ENCODE measurements at places on chromosomes 2 and 18.

GRCh38 chr18:67216846-67217245 lies 299.7 kb downstream of the DSEL start:
- DNase-seq = no peak

GRCh38 chr2:241265506-241265905 lies 50.0 kb downstream of the HDLBP start:
- DNase-seq = no peak

GRCh38 chr2:85787981-85788340 lies 34.2 kb downstream of the ATOH8 start:
- DNase-seq = no peak

- DNase-seq = peak; percentile 21
Observed at GRCh38 chr18:37385846-37386778, 179.5 kb downstream of the CELF4 start.

DNA sequence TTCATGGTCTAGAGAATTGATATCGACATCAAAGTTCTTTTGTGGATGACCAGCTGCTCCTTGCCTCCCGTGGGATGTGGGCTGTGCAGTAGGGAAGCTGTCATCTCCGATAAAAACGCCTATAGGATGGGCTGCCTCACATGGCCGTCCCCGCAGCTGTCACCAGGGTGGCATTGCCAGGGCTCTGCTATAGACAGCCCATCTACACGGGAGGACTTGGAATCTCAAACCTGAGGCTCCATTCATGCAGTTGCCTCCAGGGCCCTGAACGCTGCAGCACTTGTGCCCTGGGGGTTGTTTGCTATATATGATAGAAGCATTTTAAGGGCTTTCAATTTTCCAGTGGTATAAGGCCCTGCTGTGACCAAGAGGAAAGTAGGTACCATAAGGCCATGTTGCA lies 183.1 kb downstream of the MYCN start:
- no peak for DNase-seq

DNA sequence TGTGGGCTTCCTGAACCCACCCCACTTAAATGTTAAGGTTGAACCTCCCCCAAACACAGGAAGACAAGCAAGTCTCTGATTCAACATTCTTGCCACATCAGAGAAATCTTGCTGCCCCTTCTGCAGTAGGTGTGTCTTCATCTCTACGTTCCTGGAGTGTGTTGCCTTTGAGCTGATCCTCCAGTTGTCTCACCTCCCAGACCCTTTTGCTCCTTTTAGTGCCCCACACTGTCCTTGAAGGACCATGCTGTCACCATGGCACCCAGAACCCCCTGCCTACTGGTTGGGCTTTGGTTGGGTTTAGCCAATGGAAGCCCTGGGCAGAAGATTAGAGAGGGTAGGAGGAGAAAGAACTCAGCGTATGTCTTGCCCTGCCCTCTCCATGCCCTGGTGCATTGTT lies 10.7 kb downstream of the CAB39 start:
- DNase-seq = peak; percentile 74

- DNase-seq = no peak
Observed at GRCh38 chr2:60861736-60862135, 19.6 kb upstream of the REL start.

DNA sequence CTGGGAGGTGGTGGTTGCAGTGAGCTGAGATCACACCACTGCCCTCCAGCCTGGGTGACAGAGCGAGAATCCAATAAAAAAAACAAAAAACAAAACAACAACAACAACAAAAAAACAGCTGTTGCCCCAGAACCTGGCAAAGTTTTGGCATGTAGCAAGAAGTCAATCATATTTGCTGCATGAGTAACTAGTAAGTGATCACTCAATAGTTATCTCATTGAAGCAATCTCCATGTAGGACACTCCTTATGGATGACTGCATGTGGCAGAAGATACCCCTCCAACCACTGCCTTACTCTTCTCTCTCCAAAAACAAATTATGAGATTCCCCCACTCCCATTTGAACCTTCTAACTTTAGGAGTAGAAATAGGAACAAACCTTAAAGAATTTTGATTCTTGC lies 113.7 kb downstream of the TTC27 start:
- DNase-seq = no peak

DNA sequence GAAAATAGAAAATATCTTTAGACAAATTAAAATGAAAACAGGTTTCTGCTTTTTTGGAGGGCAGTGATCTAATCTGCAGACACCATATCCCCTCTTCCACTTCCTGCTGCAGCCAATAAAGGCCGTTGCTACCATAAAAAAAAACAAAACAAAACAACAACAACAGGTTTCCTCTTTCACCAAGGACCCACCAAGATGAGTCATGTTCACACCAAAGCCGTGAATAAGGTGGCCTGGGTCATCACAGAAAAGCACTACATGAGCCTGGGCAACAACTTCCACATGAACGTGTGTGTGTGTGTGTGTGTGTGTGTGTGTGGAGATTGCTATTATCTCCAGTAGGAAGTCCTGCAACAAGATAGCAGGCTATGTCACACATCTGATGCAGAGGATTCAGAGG lies 24.8 kb upstream of the TFCP2L1 start:
- DNase-seq = no peak

- no peak for DNase-seq
Observed at GRCh38 chr2:182031956-182032355, 46.3 kb downstream of the PPP1R1C start.

- DNase-seq = no peak
Observed at GRCh38 chr2:103991591-103991990, 862.3 kb upstream of the POU3F3 start.

DNA sequence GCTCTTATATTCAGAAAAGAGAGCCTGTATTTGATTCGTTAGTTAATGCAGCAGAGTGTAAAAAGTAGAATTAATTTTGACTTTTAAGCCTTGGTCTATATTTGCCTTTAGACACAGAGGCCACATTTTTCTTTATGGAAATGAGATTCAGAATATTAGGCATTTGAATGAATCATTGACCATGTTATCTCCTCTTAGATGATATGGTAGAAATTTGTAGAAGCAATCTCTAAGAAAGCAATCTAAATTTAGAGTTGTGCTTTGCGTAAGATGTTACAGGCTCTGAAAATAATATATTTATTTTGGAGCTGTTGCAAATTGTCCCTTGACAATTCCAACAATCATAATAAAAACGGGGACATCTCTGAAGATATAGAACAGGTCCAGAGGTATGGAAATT lies 68.3 kb upstream of the ST6GAL2 start:
- DNase-seq = no peak

GRCh38 chr2:95050385-95051300 lies 25.1 kb downstream of the MAL start:
- DNase-seq = no peak

DNA sequence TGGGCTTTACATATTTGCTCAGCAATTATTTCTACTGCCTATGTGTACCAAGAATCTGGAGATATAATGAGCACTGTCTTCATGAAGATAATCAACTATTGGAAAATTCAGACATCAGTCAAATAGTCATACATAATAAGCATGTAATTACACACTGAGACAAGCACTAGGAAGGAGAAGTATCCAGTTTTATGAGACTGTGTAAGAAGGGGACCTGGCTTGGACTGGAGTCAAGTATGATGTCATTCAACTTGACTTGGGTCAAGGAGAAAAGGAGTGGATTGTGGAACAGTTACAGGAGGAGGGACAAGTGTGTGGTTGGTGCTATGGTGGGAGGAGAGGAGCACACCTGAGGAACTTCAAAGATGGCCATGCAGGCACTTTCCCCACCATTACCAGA lies 419.8 kb upstream of the TRIB2 start:
- DNase-seq = no peak

GRCh38 chr2:111246620-111247061 lies 125.9 kb downstream of the BCL2L11 start:
- DNase-seq = no peak

DNA sequence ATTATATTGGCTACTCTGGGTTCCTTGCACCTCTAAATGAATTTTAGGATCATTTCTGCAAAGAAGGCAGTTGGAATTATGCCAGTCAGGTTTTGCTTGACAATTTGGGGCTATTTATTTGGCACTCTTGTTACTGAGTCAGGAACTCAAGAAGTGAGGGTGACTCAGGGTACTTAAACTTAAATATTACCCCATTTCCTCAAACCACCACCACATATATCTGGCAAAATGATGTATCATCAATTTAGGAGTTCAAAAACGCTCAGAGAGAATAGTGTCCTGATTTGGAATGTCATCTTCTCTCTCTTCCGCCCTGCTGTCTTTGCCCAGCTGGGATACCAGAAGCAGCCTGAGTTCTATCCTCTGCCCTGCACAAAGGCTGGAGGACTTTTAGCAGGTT lies 2.4 kb upstream of the THNSL2 start:
- no peak for DNase-seq

DNA sequence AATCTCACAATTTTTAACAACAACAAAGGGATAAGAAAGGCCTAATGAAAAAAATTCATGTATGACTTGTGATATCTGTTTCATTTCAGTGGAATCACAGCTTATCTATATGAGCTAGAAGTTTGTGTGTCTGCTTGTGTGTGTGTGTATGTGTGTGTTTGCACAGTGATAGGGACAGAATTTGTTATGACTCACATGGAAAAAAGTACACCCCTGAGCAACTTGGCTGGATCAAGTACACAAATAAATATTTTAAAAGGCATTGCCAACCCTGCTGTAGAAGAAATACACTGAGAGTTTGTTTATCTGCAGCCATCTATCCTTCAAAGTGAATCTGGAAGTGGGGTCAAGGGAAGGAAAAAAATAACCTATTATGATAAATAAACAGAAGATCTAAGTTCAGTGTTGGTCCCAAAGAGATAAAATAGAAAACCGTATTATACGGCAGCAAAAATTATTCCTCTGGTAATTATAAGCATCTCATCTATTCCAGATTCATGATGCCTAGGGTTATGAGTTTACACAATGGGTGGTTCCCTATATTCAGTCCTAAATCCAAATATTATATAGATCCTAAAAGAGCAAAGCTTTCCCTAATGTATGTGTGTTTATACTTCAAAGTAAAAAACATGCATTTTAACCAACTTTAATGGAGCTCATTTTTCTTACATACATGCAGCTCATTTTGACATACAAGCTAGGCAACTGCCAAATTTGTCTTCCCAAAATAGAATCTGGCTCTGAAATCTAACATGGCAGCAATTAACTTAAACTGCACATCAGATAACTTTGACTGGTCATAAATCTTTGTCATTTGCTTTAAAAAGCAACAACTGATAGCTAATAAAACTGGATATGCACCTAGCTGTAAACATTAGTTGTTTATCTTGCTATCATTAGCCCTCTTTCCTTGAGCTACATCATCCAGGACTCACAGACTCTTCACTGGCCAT lies 420.6 kb downstream of the IRS1 start:
- DNase-seq = no peak

DNA sequence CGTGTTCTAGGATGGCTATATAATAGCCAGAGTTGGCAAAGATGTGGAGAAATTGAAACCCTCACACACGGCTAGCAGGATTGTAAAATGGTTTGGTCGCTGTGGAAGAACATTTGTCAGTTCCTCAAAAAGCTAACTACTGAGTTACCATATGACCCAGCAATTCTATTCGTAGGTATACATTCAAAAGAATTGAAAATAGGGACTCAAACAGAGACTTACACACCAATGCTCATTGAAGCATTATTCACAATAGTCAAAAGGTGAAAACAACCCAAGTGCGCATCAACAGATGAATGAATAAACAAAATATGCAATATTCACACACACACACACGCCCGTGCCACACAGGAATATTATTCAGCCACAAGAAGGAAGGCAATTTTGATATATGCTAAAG lies 98.7 kb downstream of the PLA2R1 start:
- no peak for DNase-seq

DNA sequence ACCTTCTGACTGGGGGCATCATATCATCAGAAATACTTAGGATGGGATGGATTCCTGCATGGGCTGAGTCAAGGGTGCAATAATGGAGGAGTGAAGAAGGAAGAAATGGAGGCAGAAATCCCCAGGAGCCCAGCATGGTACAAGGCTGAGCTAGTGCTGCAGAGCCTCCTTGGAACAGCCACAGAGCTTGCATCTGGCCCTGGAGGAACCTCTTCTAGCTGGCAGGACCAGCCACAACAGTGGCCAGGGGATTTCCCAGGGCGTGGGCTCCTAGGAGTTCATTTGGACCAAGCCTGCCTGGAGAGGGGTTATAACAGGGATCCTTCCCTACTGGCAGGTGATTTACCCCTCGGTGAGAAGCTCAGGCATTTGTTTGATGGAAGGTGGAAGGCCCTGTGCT lies 4.7 kb upstream of the IL37 start:
- no peak for DNase-seq

DNA sequence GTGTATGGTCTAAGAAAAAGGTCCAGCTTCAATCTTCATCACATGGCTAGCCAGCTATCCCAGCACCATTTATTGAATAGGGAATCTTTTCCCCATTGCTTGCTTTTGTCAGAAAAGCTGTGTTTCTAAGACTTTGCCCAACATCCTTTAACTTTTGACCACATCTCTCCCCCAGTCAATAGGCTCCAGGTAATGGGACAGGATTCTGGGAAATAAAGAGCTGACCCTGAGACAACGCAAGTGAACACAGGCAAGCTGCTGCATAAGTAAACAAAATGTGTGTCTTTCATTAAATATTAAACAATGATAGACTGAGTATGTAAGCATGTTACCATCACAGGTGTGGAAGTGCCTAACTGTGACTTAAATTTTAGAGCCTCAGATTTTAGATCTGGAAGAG lies 23.0 kb downstream of the FAM110C start:
- no peak for DNase-seq

GRCh38 chr18:22604986-22605421 lies 187.3 kb upstream of the CTAGE1 start:
- DNase-seq = no peak

DNA sequence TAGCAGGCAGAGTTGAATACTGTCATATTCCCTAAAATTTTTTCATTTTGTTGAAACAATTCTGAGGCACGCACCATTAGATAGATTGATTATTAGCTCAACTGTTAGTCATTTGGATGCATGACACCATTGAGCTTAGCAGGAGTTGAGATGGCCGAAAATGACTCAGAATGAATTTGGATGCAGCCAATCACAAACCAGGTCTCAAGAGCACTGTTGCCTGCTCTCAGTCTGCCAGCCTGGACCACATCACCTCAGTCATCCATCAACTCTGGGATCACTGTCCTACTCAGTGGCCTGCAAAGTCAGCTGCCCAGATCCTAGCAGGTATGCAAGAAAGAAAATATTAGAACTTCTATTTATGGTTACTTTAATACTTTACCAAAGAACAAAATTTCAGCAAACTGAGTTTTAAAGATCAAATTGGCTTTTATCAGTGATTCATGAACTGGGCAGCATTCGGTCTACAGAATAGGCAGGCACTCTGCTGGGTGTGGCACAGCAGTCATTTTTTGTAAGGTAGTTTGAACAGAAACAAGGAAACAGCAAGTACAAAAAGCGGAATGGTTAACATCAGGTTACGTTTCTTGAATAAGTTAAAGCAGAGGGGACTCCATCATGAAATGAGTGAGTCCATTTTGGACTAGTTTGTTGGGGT lies 152.7 kb upstream of the ARHGAP28 start:
- DNase-seq = no peak

DNA sequence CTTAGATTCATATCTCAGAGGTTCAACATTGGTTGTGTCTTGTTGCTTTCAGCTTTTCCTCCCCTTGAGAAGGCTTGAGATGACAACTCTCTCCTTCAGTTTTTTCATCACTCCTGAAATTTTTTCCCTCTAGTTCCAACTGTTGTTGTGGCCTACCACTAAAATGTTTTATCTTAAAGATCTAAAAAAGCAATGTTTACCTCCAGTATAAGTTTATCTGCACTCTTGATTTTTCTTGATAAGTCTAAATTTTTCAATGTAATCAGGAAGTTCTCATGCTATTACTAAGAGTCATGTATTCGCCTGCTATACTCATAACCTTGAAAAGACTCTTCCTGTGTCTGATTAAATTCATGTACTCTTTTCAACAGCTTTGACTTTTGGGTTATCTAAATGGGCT lies 366.3 kb upstream of the TFPI start:
- no peak for DNase-seq

Data from CD4-positive, alpha-beta T cell treated with Interleukin-6 at 100 ng/mL for 8 hours (primary cell).